Adipocyte (in vitro differentiated cells): ENCODE measurements at places on chromosomes 16 and 17.

GRCh38 chr17:10792151-10792550, 11.7 kb downstream of the TMEM238L start:
- DNase-seq, result no peak

- DNase-seq, result no peak
Measured at GRCh38 chr17:28385406-28385805, 13.9 kb downstream of the SARM1 start.

GRCh38 chr17:35684055-35684802, 47.2 kb upstream of the RASL10B start:
- DNase-seq, result peak; percentile 59

DNA sequence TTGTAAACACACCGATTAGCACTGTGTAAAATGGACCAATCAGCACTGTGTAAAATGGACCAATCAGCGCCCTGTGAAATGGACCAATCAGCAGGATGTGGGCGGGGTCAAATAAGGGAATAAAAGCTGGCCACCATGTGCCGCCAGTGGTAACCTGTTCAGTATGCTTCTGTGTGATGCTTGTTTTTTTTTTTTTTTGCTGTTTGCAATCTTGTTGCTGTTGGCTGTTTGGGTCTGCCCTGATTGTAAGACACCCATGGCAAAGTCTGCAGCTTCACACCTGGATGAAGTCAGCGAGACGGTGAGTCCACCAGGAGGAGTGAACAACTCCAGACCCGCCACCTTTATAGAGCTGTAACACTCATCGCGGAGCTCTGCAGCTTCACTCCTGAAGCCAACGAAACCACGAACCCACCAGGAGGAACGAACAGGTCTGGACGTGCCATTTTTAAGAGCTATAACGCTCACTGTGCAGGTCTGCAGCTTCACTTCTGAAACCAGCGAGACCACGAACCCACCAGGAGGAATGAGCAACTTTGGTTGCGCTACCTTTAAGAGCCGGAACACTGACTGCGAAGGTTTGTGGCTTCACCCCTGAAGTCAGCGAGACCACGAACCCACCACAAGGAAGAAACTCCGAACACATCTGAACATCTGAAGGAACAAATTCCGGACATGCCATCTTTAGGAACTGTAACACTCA, 85.0 kb upstream of the MED9 start:
- DNase-seq, result no peak

GRCh38 chr17:12599186-12599920, 66.3 kb upstream of the MYOCD start:
- DNase-seq, result peak; percentile 60

DNA sequence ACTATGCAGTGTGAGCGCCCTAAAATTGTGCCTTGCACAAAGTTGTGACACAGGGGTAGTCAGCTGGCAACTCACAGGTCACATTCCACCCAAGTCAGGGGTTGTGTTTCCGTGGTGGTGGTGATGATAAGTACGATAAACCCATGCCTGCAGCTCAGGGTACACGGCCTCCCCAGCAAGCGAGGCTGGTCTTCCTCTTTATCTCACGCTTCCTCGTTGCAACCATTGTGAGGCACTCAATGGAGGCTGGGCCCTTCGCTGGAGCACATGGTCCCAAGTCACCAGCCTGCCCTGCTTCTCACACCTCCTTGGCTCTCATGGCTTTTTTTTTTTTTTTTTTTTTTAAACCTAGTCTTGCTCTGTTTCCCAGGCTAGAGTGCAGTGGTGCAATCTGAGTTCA, 307.5 kb downstream of the CPPED1 start:
- no peak for DNase-seq

DNA sequence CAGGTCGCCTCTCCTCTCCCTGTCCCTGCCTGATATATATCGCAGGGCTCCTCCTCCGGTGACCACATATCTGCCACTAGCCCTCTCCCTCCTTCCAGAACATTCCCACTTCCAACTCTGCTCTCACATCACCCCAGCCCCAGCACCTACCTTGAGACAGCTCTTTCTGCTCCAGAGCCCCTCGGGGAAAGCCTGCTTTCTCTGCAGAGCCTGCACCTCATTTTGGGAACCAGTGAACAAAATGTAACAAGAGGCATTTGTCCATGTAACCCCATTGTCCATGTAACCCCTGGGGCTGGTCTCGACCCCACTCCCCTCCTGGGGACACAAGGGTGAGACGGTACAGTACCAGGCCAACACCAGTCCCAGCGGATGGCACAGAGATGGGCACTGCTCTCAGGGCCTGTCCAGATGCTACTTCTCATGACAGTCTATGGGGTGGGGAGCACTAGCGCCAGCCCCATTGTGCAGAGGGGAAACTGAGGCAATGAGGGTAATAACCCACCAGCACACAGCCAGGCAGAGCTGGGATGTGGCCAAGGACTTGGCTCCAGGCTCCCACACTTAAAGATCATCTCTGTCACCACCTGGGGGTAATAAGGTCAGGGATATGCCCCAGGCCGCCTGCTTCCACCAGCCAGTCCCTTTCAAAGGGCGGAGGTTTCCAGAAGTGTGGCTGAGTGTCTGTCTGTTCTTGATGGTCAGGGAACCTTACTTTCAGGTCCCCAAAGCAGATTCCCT, 42.9 kb downstream of the TBC1D16 start:
- no peak for DNase-seq

DNA sequence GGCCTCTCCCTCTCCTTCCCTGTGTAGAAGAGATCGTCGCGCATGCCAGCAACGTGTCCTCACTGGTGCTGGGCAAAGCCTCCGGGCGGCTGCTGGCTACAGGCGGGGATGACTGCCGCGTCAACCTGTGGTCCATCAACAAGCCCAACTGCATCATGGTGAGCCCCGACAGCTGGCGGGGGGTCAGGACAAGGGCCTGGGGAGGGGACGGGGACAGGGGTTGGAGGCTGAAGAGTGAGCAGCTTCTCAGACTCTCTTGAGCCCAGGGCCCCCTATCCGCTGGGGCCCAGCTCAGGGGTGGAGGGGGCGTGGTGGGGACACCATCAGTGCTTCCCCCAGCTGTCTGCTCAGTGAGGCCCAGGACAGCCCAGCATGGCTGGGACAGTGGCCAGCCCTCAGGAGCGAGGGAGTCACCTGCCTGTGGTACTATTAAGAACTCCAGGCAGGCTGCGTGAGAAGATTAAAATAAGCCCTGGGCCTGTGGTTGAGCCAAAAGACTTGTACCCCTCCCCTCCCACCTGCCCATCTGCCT, 6.2 kb downstream of the KATNB1 start:
- no peak for DNase-seq

GRCh38 chr17:42883802-42884558, 16.6 kb upstream of the G6PC1 start:
- DNase-seq, result no peak

DNA sequence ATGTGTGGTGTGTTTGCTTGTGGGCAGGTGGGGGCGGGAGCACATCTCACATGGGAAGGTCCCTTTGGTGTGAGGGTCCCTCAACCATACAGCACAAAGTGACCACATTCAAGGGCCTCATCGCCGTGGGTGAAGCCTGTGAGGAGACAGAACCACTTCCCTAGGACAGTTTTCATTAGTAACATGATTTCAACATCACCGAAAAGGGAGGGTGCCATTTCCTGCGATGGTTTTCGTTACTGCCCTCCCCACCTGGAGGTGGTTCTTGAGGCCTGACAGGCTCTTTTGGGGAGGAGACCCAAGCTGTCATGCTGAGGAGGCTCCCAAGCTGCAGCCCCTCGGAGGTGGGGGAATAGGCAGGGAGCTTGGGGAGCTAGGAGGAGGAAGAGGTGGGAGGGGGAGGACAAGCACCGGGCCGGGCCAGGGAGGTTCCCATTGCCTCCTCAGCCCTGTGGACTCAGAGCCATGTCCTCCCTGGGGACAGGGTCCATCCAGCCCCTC, 9.5 kb downstream of the CD300LB start:
- DNase-seq, result no peak

DNA sequence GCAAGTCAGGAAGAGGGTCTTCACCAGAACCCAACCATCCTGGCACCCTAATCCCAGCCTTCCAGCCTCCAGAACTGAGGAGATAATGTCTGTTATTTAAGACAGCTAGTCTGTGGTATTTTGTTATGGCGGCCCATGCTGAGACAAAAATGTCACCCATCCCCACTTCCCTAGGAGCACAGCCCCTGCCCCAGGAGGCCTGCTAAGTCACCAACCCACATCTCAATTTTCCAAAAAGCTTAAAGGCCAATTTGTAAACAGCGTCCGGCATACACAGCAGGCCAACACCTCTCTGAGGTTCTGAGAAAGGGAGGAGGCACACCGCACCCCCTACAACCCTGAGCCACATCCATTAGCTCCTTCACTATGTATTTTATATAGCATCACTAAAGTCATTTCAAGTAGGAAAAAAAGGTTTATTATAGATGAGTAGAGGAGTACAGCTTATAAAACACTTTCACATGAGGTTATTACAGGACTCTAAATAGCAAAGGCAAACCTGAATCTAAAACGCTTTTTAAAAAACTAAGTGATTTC, 6.9 kb downstream of the TMEM170A start:
- no peak for DNase-seq

DNA sequence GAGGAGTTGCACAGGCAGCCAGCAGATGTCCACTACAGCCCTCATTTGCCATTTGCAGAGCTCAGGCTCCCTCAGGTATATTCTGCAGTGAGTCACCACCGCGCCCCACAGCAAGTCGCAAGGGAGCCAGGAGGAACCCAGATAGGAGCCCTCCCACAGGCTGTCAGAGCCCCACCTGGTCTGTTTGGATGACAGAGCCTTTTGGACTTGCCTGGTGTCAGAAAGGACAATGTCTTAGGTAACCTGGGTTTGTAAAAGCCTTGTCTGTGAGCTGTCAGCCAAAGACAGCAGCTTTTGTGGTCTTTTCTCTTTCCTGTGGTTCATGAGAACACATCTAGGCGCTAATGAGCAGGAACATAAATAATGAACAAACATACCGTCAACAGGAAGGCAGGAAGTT, 70.9 kb downstream of the GNAO1 start:
- DNase-seq, result no peak
